ENCODE measurements at places on chromosomes 5 and 9. TPM values are rescaled to one million over a fixed set of nuclear protein-coding genes. Genes with fewer than 3 reads are reported as not detected.

Gene CLIC3
- not detected for total RNA-seq

Gene OTP
- not detected for total RNA-seq

Gene RELL2
- 6.2 TPM for total RNA-seq

Gene TLR4
- total RNA-seq, result 172 TPM

Gene DMRTA1
- total RNA-seq, result under 0.01 TPM

Gene C5orf63
- total RNA-seq, result 1.2 TPM

Gene NUTM2F
- not detected for total RNA-seq

Gene ACTBL2
- total RNA-seq, result not detected

Gene IFNE
- total RNA-seq, result under 0.01 TPM

DNA sequence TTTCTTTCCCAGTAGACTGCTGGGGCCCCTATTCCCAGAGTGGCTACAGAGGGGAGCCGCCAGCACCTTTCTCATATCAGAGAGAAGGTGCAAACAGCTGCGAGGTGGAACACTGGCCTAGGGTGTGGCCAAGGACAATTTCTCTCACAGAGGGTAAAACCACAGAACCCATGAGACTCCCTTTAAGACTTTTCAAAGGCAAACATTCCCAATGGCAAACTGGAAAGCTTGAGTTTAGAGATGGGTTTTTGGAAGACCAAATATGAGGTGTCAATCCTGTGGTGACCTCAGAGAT is 335.1 kb upstream of the PIK3R1 start:
- no peak for DNase-seq

DNA sequence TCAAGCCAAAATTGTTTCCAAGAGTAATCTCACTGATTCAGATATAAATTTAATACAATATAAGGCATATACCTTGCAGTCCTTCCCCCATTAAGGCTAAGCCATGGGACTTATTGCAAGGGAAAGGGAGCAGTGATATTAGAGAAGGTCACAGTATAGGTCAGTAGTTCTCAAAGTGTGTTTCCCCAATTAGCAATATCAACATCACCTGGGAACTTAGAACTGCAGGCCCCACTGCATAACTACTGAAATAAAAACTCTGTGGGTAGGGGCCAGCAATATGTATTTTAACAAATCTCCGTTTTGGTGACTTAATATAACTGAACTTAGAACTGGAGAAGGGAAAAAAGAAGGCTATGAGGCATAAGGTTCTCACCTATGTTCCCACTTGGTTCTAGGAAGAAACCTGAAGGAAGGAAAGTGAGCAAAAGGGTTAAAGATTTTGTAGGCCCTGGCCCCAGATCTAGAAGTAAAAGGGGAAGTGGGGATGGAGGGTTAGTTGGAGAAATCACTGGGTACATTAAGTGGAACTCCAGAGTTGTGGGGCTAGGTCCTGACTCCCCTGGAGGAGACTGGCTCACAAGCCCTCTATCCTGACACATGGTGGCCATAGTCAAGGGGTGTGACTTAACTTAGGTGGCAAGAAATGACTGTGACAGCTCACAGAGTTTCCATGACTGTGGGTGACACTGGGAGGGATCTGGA is 40.7 kb downstream of the WDR36 start:
- no peak for DNase-seq

DNA sequence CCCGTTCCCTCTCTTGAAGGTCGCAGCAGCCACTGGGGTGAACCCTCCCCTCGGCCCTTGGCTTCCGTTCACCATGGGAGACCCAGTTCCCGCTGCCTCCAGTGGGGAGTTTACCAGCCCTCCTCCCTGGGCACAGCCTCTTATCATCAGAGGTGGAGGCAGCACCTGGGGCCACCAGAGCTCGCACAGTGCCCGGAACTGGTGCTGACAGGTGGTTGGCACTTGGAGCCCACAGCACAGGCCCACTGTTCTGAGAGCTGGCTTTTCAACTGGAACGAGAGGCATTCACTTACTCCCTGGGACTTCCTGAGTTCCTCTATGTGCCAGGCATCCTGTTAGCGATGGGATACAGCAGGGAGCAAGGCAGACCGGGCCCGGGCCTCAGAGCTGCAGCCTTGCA is 106.8 kb upstream of the FCN2 start:
- DNase-seq, result no peak

DNA sequence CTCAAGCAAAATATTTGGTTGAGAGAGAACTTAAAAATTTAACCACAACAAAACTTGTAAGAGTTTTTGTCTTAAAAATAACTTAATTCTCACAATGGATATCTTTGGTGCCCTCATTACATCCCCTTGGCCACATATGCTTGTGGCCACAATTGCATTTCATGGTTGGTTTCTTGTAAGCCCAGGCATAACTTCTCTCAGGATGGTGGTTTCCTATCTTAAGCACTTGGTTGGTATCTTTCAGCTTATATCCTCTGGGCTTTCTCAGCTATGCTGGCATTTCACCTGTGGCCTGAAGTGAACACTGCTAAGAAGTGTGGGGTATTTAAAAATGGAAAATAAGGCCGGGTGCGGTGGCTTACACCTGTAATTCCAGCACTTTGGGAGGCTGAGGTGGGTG is 212.4 kb upstream of the MEF2C start:
- DNase-seq, result no peak

DNA sequence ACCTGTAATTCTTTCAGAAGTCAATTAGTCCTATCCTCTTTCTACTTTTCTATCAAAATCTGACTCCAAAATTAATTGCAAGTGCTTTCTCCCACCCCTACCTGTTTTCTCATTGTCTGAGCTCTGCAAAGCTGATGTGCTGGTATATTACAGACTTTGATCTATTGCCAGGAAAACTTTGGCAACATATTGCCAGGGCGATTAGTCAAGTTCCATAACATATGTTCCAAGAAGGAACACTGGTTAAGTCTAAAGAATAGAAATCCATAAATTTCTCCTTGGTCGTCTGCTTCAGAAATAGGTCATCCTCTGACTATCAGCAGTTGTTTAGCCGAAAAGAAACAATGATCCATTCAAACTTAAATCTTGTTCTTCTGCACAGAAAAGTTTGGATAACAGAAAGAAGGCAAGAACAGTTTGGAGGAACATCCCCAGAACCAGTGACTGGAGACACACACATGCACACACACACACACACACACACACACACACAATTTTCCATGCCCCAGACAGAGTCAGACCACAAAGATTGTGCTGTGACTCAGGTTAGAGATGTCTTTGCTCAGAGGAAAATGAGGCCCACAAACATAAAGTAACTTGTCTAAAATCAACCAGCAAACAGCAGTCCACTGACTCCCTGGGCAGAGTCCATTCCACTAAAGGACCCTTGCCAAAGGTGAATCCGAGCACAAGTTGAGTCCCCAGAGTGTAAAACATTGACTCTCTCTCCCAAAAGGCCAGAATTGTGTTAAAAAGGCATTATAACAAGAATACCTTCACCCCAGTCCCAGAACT is 202.1 kb downstream of the DEPDC1B start:
- no peak for DNase-seq

DNA sequence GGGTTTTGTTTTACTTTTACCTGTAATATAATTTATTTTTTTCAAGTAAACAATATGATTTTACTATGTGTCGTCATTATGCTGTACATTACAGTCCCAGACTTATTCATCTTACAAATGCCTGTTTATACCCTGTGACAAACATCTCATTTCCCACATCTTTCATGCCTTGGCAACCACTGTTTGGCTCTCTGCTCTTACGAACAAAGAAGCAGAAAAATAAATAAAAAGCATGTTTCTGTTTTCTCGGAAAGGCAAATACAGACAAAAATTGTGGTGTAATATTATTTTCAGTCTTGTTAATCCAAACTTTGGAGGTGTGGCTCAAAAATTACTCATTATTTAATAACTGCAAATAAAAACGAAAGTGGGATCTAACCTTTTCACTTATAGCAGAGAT is 393.0 kb downstream of the CDH12 start:
- no peak for DNase-seq

GRCh38 chr5:128842241-128842640 is 123.0 kb upstream of the SLC27A6 start:
- no peak for DNase-seq

DNA sequence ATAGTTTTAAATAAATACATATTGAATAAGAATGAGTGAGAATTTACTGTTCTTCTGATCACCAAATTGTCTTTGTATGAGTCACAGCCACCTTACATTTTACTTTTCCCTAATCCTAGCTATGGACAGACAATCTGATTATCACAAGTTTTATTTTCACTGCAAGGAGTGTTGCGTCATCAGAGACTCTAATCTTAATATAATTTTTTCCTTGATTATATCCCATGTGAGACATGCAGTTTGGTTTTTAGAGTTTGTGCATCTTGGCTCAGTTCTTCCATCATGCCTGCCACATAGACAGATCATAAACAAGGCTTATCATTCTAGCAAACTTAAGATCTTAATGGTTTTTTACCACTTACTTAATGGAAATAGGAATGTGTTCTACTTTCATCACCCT is 478.5 kb upstream of the CDH18 start:
- no peak for DNase-seq

GRCh38 chr9:132795511-132796303 is 82.4 kb downstream of the AK8 start:
- DNase-seq, result no peak

- DNase-seq, result no peak
Measured at GRCh38 chr9:93244101-93244500, 60.2 kb downstream of the WNK2 start.

DNA sequence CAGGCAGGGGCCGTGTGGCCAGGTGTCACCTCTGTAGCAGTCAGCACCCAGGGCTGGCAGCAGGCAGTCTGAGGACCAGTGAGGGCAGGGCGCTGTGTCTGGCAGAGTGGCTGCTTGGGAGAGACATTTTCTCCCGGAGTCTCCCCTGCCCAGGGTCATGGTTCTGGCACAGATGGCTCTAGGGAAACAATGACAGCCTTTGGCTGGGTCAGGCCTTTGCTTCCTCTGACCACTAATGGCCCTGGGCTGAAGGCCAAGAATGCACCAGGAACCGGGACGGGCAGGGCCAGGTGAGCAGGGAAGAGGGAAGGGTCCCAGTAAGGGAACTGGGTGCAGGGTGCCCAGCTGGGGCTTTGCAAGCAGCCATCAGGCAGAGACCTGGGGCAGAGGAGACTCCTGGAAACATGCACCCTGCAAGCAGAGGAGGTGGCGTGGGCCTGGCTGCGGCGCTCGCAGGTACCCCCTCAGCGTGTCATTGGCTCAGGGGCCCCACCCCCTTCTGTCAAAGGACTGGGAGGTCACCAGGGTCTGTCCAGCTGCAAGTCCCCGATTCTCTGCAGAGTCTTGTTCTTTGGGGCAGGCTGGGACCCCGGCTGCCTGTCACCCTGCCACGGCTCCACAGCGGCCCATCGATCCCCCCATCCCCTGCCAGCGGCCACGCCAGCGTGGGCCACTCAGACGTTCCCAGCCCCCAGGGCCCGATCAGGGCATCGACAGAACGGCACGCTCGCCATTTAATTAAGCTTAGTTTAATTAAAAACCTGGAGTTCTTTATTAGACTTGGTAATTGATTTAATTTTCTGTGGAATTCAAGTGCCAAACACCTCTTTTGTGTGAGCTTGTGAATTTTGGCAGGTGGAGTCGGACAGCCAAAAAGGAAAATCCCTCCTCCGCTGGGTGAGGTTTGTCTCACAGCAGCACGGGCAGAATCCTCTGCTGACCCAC is 18.9 kb upstream of the TMEM250 start:
- peak; percentile 23 for DNase-seq

DNA sequence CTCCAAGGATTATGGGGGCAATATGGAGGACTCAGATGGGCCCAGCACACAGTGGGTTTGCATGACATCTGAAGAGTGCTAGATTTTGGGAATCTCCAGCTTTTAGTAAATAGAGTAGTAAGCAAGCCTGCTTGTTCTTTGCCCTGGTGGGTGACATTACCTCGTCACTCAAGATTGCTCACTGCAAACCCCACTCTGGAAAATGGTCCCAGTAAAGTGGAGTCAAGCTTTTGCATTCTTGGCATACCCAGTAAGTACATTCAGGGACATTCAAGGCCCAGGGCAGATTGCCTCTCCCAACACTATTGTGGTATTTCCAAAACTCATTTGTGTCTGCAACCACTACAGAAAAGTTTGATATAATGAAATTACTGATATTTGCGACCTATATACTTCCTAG is 118.5 kb downstream of the INVS start:
- DNase-seq, result no peak

DNA sequence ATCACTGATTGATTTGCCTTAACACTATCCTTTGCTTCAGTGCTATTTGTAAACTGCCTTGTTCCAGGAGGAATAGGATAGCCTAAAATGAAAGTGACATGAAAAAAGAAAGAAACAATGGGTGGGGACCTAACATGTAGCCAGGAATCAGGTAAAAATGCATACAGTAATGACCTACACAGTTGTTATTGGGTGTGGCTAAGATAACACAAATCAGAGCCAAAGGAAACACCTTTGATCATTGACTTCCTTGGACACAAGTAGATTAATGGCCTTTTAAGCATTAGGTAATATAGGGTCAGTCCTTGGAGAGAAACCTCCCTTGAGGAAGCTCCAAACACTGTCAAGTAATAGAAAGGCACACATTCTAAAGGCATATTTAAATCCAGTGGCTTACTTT is 220.4 kb downstream of the TRPM3 start:
- DNase-seq, result peak; percentile 18

- DNase-seq, result peak; percentile 59
Measured at GRCh38 chr5:38420691-38421390, 135.6 kb downstream of the LIFR start.

GRCh38 chr9:99762470-99762869 is 59.2 kb upstream of the NR4A3 start:
- no peak for DNase-seq

DNA sequence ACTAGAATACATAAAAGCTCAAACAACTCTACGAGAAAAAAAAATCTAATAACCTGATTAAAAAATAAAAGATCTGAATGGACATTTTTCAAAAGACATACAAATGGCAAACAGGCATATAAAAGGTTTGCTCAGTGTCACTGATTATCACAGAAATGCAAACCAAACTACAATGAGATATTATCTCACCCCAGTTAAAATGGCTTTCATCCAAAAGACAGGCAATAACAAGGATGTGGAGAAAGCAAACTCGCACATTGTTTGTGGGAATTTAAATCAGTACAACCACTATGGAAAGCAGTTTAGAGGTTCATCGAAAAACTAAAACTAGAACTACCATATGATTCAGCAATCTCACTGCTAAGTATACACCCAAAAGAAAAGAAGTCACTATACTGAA is 20.8 kb downstream of the UGT3A2 start:
- DNase-seq, result no peak

Measured in dermis microvascular lymphatic vessel endothelial cell (primary cell).